ENCODE measurements at places on chromosomes 1 and 21.

DNA sequence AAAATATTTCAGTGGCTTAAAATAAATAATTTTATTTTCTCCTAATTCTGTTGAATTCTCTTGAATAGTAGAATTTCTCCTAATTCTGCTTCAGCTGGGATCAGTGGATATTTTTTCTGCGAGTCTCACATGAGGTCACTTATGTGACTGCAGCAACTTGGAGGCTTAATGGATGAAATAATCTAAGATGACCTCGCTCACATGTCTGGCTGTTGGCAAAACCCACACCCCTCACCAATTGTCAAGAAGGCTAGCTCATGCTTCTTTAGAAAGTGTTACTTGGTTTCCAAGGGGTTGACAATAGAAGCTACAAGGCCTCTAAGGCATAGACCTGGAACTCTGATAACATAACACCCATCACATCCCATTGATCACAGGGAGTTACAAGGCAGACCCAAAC lies 156.9 kb upstream of the DPYD start:
- no peak for DNase-seq

DNA sequence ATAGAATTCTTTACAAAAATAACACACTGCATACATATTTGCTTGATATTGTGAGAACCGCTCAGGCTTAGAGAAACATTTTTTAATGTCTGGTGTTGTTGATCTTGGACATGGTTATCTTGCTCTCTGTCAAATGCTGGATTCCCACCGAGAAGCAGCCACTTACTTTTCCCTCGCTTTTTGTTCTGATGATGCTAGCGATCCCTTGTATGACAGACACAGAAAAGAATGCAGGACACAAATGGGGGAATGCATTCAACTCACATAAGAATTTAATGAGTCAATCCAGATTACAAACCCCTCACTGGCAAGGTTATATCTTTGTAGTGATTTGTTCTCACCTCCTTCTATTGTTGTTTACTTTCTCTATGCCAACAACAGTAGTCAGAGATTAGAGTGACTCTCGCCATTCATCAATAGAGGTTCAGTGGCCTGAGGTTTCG lies 76.8 kb upstream of the AKT3 start:
- DNase-seq, result no peak

GRCh38 chr1:172041742-172042141 lies 200.4 kb downstream of the DNM3 start:
- no peak for DNase-seq

DNA sequence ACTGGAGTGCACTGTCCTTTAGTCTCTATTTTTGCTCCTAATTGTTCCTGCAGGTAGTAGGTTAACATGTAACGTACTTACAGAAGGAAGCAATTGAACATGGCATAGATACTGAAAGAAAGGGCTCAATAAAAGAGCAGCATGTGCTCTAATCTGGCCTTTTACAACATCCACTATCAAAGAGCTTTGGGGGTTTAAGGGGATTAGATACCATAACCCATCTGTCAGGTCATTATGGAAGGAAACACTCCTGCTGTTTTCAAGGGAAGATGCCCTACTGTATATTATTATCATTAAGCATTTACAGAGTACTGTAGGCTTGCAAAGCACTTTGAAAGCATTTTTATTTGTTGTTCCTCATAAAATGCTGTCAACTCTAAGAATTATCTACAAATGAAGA lies 152.8 kb downstream of the TTLL7 start:
- DNase-seq, result no peak

- DNase-seq, result no peak
Observed at GRCh38 chr1:162886705-162887104, 25.7 kb upstream of the CCDC190 start.

DNA sequence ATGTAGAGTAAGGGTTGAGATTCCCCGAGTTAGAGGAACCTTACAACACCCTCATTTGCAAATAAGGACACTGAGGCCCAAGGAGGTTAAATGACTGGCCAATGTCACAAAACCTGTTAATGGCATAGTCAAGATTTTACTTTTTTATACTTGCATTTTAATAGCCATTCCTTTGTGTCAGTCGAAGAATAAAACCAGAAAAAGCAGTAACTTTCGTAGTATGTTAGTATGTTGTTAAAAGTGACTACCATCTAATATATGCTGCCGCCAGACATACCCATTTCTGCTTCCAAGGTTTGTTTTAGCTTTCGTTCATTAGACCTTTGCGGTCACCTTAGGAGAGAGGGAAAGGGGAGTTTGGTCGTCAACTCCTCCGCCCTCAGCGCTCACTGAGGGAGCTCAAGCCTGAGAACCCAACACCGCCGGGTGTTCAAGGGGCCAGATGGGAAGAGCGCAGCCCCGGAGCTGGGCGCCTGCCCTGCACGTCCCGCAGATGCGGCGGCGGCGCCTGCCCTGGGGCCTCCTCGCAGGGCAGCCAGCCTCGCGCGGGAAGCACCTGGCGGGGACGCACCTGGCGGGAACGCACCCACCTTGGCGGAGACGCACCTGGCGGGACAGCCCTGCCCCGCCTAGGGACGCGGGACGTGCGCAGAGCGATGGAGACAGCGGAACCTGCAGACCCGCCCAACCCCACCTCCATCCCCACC lies 466 bp downstream of the VPS26C start:
- peak; percentile 82 for DNase-seq

- no peak for DNase-seq
Observed at GRCh38 chr1:206952171-206952570, 5.9 kb upstream of the PIGR start.

GRCh38 chr1:24481101-24481500 lies 21.5 kb upstream of the RCAN3 start:
- DNase-seq, result no peak

GRCh38 chr21:29730281-29730680 lies 209.5 kb downstream of the GRIK1 start:
- DNase-seq, result no peak

DNA sequence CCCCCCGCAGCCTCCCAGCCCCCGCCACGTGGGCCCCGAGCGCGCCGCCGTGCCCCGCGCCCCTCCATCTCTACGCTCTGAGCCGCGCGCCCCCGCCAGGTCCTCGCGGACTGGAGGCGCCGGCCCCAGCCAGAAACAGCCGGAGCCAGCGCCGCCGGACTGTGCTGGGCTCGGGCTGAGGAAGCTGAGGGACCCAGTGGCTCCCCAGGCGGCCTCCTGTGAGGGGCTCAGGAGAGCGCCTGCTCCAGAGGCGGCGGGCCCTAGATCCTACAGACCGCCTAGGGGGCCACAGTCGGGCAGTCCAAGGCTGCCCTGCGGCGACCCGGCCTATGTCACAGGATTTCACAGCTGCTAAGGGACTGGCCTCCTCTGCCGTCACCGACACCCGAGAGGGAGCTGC lies 82.1 kb downstream of the NENF start:
- no peak for DNase-seq

DNA sequence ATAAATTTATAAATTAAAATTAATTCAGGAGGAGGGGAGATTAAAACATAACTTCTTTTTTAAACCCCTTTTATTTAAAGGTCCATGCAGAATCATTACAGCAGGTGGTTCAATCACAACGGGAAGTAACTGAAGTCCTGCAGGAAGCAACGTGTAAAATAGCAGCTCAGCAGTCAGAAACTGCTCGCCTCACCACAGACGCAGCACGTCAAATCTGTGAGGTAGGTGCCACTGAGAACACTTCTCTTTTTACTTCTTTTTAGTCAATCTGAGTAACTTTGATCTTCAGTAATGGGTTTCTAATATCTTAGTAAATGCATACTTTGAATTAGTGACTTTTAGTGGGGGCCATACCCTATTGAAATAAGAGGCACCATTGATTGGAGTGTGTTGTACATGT lies 87.0 kb downstream of the CEP350 start:
- no peak for DNase-seq

DNA sequence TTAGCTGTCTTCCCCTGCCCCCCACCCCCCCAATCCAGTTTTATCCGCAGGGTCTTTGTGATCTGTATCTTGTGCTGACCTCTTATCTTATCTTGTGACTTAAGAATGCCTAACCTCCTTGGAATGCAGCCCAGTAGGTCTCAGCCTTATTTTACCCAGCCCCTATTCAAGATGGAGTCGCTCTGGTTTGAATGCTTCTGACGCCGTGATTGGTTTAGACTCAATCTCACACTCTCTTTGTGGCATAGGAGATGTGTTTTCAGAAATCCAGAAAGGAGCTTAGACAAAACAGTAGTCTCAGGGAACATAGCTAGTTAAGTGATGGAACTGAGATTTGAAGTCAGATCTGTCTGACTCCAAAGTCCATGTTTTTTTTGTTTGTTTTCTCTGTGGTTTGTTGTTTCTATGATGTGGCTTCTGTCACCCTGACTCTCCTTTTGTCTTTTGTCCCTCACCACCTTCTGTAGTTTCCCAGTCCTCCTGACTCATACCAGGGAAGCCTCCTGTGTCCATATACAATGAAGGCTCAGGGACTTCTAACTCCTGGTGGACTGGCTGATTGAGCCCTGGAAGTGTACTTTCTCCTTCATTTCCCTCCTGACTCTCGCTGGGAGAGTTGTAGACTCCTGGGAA lies 18.1 kb upstream of the USP24 start:
- no peak for DNase-seq

DNA sequence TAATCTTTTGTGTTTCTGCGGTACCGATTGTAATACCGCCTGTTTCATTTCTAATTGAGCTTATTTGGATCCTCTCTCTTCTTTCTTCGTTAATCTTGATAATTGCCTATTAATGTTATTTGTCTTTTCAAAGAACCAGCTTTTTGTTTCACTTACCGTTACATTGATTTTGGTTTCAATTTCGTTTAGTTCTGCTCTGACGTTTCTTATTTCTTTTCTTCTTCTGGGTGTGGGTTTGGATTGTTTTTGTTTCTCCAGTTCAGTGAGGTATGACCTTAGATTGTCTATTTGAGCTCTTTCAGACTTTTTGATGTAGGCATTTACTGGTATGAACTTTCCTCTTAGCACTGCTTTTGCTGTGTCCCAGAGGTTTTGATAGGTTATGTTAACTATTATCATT lies 9.4 kb downstream of the OR2M2 start:
- no peak for DNase-seq

- no peak for DNase-seq
Observed at GRCh38 chr1:5509664-5510452, 482.4 kb downstream of the NPHP4 start.

GRCh38 chr1:47651311-47652089 lies 213.7 kb downstream of the FOXD2 start:
- DNase-seq, result no peak

DNA sequence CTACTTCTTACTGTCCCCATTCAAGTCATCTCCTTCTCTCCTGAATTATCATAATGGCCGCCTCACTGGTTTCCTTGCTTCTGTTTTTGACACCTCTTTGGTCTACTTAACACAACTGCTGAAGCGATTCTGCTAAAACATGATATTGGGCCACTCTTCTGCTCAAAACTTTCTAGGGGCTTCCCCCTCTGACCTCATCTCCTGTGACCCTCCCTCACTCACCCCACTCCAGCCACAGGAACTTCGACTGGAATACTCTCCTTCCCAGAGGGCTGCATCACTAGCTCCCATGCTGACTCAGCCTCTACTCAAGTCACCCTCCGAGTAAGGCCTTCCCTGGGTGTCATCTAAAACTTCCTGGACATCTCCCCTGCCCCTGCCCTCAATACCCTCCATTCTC lies 35.7 kb downstream of the NRIP1 start:
- no peak for DNase-seq

- DNase-seq, result no peak
Observed at GRCh38 chr1:167447521-167448136, 70.7 kb downstream of the CD247 start.

GRCh38 chr1:164518692-164519332 lies 40.2 kb upstream of the PBX1 start:
- no peak for DNase-seq

- DNase-seq, result no peak
Observed at GRCh38 chr1:232238009-232238408, 391.9 kb downstream of the SIPA1L2 start.

- DNase-seq, result no peak
Observed at GRCh38 chr21:25428537-25428936, 178.7 kb downstream of the MRPL39 start.

DNA sequence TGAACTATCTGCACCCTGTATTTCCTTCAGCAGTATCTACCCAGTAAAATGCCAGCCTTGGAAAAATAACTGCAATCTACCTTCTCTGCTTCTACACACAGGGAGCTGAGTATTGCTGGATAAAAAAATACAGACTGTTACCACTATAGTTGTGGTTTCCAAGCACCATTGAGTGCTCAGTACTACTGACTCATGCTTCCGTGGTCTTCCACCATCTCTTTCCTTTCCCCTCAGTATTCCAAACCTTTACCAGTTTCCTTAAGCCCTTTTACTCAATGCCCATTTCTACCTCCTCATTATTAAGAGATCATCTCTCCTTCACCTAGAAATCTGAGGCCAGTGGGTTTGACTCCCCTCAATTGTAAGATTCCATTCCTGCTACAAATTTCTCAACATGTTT lies 23.8 kb downstream of the GLMN start:
- DNase-seq, result no peak

- no peak for DNase-seq
Observed at GRCh38 chr1:25907601-25908000, 1.4 kb upstream of the STMN1 start.

DNA sequence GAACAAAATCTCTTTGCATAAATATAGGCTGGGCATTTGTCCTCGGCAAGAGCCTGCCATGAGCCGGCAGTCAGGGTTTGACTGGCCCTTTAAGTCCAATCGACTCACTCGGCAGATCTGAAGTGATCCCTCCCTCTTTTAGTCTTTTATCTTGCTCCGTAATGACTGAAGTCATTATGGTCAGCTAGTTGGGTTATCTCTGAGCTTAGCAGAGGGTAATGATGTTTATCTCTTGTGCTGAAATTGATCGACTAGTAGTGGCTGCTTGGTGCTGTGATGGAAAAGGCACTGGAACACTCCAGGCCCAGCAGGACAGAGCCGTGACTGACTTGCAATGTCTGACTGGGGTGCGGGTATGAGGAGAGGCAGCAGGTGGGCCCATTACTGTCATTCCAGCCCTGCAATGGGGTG lies 468 bp upstream of the ABCA4 start:
- no peak for DNase-seq

DNA sequence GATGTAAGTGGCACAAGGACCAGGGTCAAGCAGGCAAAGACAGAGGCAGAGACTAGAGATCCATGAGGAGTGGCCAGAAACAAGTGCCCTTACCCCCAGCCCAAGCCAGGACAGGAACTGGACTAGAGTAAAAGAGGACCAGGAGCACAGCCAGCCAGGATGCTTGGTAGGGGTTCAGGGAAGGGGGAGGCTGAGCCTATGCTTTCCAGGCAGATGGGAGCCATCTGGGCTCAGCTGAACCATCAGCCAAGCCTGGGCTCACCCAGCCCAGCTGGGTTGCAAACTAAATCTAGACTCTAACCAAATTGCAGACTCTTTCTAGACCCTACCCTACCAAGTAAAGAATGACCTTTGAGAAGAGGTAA lies 15.2 kb downstream of the PDZK1IP1 start:
- no peak for DNase-seq

GRCh38 chr1:2459757-2460156 lies 16.3 kb upstream of the PLCH2 start:
- no peak for DNase-seq

DNA sequence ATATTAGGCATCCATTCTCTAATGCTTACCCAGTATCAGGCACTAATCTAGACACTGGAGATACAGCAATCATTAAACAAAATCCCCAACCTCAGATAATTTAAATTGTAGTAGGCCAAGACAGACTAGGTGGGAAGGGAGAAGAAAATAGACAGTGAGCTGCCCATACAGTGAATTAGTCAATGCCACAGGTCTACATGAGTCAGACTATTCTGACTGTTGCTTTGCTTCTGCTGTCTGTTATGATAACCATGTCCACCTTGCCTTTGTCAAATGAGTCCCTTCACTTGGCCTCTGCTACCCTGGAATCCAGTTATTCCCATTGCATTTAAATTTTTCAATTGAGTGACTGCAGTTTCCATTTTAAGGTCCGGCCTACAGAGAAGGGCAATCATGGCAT lies 59.5 kb downstream of the PIK3R3 start:
- DNase-seq, result no peak
